ENCODE measurements at places on chromosomes 3 and 15.

DNA sequence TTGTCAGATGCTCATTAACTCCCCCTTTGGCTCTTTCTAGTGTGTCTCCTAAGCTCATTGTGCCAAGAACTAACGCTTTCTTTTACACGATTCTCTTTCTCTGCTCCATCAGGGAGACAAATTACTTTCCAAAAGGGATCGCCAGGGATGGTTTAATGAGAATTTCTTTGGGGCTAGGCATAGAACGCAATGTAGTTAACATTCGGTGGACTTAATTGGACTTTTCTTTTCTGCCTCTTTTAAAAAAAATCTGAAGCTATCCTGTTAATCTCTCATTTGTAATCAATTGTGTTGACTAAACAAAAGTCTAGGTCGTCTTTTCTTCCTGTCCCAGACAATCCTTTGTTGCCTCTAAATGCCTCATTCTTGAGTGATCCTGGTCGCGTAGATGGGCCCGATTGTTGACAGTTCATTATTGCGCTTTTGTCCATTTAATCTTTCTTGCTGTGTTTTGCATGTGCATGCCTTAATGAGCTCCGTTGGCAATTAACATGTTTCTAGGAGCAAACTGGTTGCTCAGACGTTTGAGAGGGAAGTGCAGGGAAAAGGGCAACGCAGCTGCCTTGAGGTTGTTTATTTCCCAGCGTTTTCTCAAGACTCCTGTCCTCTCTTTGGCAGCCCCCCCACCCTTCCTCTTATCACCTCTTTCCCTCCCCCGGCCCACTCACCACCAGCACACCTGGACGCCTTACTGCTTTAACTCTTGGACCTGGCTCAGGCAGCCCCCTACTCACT, 7.8 kb downstream of the FEZF2 start:
- no peak for DNase-seq

DNA sequence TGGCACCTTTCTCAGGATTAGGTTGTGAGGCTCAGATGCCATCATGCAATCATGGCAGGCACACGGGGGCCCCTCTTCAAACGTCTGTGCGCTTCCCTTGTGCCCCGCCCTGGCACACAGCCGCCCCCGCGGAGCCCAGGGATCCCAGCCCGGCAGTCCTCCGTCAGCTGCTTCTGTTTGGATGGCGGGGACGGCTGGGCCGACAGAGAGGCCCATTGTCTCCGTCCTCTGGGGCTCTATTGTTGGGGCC, 849 bp upstream of the HDAC11 start:
- no peak for DNase-seq

GRCh38 chr3:29141197-29141917, 139.5 kb upstream of the RBMS3 start:
- no peak for DNase-seq

DNA sequence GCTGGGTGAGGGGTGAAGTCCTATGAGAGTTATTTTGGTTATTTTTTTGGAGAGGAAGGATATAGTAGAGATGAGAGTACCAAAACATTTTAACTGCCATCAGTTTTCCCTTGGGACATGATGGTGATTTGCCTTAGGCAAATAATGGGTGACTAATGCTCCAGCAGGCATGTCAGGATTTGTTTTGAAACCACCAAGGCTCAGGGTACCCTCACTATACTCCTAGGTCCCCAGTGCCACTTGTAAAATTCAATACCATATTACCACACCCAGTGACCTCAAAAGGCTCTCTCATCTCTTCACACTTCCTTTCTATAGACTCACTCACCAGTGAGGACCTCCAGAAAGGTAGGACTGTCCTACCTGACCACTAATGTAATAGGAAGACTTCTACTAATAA, 83.6 kb downstream of the WDR72 start:
- DNase-seq = no peak

- DNase-seq = no peak
These were observed 370.1 kb downstream of the LRTM1 start for GRCh38 chr3:54557538-54558428.

GRCh38 chr3:130517602-130518001, 625 bp downstream of the COL6A6 start:
- no peak for DNase-seq

Measured in stimulated activated CD4-positive, alpha-beta T cell treated with anti-CD3 and anti-CD28 coated beads, Interleukin-12 subunit alpha, Interleukin-12 subunit beta, amount 100 ng/mL, for 24 hours (primary cell).